HL-60 (cell line): ENCODE measurements at places on chromosomes 3 and 15.
A peak's percentile ranks its signal among the peaks of the same experiment; 100 is the strongest.

GRCh38 chr3:155244216-155244615 is 49.3 kb downstream of the STRIT1 start:
- DNase-seq, result no peak

DNA sequence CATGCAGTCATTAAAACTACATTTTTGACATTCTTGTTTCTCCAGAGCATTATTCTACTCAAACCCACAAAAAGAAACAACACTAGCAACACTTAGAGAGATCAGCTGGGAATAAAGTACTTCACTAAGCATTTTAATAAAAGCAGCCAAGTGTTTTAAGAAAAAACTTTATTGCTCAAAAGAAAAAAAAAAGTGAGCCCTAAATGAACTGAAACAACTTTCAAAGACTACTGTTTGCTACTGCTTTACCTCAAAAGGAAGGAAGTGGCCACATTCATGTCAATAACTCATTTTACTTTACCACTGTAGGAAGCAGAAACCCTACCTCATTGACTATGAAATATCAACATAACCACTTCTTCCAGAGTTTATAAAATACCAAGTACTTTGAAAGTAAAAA is 91.3 kb downstream of the UACA start:
- DNase-seq, result no peak

DNA sequence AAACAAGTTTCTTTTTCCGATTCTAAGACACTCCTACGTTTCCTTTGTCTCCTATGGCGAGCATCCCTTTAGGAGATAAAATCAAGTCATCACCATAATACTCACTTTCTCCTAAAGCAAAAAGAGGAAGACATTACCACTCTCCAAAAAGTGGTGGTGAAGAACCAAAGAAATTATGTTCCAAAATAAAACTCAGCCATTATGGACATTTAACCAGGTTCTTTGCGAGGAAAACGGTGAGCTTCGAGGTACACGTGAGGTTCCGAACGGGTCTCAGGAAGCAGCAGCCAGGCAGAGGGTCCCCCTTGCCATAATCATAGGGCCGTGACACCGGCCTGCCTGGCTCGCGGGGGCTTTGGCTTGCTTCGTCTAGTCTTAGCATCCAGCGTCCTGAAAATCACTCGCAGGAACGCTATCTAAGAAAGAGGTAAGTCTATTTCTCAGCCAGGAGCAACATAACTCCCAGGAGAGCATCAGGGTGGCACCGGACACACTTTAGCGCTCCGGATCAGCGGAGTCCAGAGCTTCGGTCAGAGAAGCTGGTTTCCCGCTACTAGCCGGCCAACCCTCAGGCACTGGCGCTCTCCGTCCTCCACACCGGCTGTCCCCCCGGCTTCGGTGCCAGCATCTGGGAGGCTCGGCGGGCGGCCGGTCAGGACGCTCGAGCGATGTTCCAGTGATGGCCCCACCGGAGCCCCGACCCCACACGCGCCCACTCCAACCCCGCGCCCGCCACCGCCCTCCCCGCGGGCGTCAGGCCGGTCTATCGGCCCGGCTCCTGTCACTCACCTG is 581 bp downstream of the IP6K1 start:
- DNase-seq, result no peak

- DNase-seq, result no peak
Observed at GRCh38 chr15:55659481-55659880, 71.3 kb upstream of the PYGO1 start.

DNA sequence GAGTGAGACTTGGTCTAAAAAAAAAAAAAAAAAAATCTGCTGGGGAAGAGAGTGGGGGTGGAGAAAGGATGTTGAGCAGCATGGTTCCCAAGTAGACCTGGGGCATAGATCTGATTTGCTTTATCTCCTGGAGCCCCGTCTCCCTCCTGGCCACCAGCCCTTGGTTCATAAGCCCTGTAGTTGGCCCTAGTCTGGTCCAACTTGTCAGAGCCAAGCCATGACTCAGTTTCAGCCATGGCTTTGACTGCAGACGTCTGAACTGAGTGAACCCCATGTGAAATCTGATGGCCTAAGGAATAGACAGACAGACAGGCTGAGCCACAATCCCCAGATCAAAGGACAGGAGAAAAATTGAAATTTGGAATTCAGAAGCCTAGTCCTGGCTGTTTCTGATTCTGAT is 2.0 kb upstream of the CILP start:
- DNase-seq, result no peak

GRCh38 chr3:141950572-141951493 is 74.4 kb downstream of the ATP1B3 start:
- no peak for DNase-seq

GRCh38 chr3:42657675-42658074 is 4.2 kb downstream of the ZBTB47 start:
- no peak for DNase-seq

DNA sequence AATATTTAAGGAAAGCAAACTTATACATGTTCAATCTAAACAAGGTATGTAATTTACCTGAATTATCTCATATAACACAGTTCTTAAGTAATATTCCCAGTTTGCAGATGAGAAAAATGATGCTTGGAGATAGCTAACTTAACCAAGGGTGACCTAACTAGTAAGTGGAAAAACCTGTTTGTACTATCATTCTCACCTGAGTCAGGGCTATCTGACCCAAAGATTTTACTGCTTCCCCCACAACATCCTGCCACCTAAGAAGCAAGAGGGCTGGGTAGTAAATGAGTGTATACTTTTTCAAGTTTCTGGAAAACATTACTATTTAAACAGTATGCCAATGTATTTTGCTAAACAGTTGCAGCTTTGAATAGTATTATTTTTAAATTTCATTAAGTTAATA is 10.6 kb downstream of the TP63 start:
- DNase-seq, result no peak

DNA sequence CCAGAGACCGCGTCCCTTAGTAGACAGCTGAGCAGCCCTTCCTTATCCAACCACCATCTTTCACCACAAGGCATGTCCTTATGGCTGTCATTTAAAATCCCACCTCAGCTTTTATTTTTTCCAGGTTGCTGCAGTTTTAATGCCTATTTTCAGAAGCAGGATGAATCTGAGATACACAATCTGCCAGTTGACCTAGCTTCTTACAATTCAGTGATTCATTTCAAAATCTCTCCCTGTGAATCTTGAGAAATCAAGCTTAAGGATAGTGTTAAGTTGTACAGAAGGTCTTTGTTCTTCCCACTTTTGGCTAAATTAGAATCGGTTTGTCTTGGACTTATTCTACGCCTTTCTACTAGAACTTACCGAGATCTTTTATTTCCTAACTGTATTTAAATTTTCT is 522.3 kb upstream of the CFAP20DC start:
- DNase-seq, result no peak

DNA sequence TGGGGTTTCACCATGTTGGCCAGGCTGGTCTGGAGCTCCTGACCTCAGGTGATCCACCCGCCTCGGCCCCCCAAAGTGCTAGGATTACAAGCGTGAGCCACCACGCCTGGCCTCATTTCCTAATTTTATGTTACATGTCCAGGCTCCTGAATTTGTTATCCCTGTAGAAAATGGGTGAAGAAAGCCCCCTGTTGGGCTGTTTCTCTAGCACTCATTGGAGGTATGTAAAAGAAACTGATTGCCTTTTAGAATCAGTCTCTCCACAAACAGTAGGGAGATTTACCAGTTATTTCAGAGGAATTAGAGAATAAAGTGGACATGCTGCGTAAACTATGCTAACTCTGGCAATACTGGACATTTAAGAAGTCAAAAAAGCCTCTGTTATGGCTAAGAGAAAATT is 364.1 kb upstream of the TBL1XR1 start:
- no peak for DNase-seq

DNA sequence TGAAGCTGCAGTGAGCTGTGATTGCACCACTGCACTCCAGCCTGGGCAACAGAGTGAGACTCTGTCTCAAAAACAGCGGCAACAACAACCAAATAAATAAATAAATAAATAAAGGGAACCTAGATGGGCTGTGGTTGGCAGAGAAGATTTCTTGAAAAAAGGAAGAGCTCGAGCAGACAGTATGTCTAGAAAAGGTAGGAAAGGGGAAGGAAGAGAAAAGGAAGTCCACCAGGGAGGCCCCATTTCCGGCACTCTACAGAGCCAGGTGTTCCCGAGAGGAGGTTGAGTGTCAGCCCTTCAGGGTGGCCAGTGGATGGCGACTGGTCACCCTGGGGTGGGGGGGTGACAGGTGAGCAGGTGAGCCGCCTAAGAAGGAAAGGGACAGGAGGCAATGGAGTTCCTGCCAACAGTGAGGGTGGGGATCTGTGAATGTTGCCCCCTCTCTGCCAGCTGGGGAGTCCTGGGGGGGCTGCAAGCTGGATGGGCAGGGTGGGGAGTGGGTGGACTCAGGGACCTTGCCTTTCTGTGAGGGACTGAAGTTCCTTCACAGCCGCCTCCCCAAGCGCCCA is 14.8 kb downstream of the PAQR5 start:
- peak; percentile 37 for DNase-seq

GRCh38 chr15:62087671-62088352 is 21.0 kb downstream of the C2CD4A start:
- no peak for DNase-seq

DNA sequence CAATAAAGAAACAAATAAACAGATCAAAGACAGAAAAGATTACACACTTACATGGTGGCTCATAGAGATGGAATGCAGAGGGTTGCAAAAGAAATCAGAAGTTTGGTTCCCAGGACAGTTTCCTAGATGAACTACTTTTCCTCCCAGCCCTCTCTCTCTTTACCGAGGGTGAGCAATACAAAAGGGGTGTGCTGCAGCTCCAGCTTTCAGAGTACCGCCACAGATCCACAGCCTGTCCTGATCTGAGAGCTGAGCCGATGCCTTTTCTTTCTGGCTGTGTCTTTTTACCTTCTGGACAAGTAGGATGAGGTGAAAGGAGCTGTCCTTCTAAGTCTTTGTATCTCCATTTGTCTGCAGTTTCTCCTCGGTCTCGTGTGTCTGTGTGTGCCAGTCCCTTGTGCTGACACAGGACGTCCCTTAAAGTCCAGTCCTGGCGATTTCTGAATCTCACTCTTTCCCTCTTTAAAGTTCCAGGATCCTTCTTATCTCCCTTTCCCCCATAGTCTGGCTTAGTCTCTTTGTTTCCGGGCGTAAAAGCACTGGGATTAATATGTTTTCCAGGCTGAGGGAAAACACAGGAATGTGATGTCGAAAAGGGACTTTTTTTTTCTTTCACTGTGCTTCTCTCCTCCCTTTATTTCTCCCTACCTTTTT is 540 bp downstream of the CCDC80 start:
- DNase-seq, result no peak

GRCh38 chr3:117047951-117048705 is 338.5 kb downstream of the TUSC7 start:
- no peak for DNase-seq

DNA sequence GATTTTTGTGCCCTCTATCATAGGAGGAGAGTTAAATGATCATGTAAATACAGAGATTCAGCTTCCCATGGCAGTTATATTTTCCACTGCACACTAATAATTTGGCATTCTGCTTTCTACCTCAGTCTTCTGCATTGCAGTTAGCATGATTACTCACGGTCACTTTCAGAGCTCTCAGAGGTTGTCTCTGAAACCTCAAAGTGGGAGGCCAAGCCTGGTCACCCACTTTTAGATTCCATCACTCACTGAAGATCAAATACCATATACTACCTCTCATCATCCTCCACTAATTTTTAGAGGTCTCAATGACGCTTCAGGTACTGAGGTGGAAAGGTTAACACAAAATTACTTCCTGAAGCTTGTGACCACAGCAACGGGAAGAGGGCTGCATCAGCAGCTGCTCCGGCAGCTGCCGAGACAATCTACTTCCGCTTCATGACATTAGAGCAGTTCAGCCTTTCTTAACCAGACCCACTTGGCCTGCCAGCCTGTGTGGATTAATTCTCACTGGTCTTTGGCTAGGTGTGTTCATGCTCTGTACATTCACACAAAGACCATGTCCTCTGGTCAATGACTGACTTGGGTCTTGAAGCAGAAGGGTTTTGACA is 416.4 kb upstream of the PDZRN3 start:
- DNase-seq, result no peak

DNA sequence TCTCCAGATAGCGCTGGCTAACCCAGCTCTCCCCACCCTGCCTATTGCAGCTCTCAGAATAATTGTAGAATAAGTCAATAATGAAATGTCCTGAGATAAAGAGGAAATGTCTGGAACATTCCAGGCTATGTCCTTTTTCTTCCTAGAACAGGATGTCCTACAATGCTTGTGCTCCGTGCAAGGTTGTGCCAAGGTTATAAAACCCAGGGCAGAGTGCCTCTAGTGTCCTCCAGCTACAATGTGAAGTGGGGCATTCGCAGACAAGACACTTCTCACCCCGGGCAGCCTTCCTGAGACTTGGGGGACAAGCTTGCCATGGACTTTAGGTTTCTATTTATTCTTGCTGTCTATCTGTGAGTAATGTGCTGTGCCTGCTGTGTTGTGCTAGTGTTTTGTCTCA is 900.6 kb downstream of the TUSC7 start:
- no peak for DNase-seq

DNA sequence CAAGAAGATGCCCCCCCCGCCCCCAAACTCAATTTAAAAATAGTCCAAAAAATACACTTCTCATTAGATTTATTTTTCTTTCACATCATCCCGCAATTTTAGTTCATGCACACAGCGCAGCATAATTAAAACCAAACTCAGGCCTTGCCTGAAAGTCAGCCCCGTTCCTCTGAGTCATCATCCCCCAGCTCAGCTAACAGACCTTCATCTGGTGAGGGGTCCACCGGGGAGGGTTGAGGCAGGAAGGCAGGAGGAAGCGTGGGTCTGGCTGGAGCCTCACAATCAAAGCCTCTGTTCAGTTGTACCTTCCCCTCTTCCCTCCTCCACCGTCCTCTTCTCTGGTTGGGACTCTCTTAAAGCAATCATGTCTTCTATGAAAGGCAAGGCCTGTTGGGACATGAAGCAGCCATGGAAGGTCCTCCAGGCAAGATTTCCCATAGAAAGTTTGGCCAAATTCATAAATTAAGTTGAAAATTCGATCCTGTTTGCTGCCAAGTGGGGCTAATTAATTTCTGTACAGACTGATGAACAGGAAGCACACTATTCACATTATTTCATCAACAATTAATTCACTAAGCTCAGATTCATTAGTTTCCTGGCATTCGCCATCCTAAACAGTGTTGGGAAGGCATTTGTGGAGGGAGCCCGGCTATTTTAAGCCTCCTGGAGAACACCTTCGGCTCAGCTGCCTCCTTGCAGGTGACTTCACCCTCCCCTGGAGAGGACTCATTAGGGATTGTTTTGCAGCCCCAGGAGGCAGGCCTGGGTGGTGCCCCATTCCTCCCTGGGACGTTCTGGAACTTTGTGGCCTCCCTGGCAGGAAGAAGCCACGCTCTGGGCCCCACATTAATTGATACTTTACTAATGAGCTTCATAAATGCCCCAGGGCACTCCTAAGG is 72.3 kb upstream of the BNC1 start:
- no peak for DNase-seq

DNA sequence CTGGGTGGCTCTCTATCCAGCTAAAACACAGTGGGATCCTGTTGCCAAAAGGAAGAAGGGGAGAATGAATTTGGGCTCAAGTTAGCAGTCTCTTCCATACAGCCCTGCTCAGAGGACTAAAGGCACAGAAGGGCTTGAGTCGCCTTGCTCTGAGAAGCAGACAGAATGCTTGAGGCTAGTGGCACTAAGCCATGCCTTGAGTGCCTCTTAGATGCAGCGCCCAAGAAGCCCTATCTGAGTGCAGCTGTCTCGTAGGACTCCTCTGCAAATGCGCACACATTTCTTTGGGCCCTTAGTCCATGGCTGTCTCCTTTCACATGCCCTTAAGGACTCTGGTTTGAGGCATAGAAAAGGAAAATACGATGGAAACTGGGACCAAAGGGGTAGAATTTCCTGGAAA is 211.3 kb upstream of the CHRM5 start:
- no peak for DNase-seq
